ENCODE measurements at places on chromosomes 16 and 17. TPM values are rescaled to one million over a fixed set of nuclear protein-coding genes. Genes with fewer than 3 reads are reported as not detected.

- DNase-seq, result no peak
Measured at GRCh38 chr16:593406-593805, 3.5 kb downstream of the RAB40C start.

DNA sequence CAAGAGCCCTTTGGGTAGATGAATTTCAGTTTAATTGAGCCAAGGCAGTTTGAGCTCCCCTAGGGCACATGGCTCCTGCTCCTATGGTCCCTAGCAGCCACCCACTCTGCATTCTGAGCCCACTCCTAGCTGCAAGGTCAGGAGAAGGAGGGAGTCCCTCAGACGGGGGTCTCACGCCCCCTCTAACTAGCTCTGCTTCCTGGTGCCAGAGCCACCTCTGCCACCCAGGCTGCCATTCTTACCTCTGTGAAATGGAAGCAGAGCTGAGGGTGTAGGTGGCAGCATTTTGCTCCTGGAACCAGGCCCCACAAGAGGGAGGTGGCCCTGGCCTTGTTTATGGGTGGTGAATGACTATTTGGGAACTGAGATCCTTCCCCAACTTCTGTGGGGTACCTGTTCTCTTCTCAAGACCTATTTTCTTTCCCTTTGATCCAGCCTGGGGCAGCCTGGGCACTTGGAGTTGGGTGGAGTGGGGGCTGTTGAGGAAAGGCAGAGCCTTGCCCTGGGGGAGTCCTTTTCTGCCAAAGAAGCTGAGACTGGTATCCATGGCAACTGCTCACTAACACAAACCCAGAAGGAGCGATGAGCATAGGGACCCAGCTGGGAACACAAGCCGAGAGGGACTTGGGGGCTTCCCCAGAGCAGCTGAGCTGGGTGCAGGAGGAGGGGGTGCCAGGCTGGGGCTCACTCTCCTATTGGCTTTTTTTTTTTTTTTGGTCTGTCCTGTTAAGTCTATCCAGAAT, 4.8 kb downstream of the SPNS2 start:
- no peak for DNase-seq

DNA sequence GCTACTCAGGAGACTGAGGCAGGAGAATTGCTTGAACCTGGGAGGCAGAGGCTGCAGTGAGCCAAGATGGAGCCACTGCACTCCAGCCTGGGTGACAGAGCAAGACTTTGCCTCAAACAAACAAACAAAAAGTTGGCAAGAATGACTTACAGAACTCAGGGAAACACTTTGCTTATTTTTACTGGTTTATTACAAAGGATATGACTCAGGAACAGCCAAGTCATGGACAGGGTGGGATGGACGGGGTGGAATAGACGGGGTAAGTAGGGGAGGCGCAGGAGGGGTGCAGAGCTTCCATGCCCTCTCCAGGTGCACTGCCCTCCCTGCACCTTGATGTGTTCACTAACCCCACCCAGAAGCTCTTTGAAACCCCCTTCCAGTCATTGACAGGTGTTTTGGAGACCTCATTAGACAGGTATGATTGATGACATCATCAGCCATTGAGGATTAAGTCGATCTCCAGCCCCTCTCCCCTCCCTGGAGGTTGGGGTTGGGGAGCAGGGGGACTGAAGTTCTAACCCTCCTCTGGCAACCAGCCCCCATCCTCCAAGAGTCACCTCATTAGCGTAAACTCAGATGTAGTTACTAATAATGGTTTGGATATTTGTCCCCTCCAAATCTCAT, 41.3 kb upstream of the ZCCHC14 start:
- DNase-seq, result no peak

The RRN3 gene
- 38.3 TPM for total RNA-seq

DNA sequence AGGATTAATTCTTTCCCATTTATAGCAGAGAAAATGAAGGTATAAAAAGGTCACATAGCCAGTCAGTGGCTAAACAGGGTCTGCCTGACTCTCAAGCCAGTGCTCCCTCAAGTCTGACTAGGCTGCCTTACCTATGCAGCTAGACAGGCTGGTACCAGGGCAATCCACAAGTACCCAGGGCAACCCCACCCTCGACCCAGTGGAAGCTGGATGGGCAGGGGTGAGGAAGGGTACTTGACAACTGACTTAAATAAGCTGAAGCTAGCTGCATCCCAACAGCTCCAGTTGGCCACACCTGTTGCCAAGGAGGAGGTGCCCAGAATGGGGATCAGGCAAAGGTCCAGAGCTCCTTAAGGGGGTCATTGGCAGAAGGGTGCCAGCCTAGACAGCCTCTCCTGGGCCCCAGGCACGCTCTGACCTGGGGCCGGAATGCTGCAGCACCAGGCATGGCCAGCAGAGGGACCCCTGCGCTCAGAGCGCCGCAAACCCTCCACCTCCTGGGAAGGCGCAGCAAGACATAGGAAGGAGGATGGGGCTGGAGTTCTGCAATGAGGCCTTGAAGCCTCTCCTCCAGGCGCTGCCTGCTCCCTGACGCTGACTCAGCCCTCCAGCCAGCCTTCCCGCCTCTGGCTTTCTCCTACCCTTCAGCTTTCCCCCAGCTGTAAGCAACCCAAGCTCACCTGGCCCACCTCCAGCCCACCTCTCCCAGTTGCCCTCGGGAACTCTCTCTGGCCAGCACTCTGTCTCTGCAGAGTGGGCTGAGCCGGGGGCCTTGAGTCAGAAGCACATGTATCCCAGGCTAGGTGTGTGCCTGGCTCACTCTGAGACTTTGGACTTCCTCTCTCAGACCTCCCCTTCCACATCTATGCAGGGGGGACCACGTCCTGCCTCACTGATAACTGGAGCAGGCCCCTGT, 28.8 kb downstream of the MPP2 start:
- peak; percentile 87 for DNase-seq
